ENCODE measurements at places on chromosomes 3 and 15.

GRCh38 chr3:53478166-53478830, 16.1 kb upstream of the CACNA1D start:
- DNase-seq = no peak

DNA sequence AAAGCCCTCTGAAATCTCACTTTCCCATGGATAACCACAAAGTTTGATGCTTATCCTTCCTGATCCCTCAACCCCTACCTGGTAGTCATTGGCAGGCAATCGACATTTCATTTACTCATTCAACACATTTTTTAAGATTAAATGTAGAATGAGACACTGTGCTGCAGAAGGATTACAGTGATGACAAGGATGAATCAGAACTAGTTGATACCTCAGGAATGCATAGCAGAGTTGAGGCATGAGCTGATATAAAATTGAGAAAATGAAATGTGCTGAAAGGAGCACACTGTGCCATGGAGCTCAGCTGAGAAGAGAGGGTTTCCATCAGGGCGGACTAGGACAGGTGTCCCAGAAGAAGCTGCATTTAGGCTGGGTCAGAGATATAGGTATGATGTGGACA, 48.9 kb upstream of the ACTL6A start:
- DNase-seq = no peak

DNA sequence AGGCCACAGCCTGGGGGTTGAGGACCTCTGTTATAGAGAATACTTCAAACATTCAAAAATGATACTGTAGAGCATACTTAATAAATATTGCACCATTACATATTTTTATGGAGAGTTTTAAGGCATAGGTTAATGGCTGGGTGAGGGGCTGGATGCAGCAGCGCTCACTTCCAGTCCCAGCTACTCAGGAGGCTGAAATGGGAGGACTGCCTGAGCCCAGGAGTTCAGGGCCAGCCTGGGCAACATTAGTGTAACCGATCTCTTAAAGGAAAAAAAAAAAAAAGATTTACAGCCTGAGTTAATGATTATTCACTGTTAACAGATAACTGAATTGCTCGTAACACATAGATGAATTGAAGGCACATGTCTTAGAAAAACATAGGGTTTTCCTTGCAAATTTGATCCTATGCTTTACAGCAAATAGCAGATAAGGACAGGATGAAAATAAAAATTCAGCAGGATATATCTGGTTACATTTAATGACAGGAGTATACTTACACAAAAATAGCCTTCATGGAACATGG, 282.9 kb downstream of the TBC1D5 start:
- DNase-seq = no peak

DNA sequence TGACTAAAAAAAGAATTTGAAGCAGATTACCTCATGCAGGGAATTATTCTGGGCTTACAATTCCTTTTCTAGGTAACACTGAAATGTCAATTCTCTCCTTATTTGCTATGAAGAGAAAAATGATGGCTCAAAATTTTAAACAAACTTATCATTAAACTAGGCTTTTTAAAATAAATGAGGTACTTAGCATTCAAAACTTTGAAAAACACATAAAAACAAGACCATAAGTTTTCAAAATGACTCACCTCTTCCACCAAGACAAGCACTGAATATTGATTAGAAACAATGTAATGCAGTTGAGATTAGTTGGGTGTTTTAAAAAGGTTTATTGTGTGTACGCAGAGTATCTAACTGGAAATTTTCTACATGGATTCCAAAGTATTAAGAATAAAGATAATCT, 154.6 kb downstream of the ADAM10 start:
- no peak for DNase-seq

GRCh38 chr15:39426552-39427532, 154.0 kb upstream of the THBS1 start:
- DNase-seq = peak; percentile 63

DNA sequence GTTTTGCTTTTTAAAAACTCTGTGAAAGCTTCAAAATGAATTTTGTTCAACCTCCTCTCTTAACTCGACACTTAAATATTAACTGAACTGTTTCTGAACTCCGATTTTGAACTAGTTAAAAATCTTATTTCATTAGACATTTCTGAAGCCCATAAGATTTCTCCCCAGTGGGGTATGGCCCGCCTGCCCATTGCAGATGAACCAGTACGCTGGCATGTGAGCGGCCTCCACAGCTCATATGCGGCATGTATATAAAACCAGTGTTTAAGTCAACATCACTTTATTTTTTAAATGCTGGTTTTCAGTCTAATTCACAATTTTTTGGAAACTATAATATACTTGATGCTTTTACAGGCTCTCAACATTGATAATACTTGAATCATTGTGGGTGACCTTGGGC, 50.2 kb downstream of the CPN2 start:
- no peak for DNase-seq

DNA sequence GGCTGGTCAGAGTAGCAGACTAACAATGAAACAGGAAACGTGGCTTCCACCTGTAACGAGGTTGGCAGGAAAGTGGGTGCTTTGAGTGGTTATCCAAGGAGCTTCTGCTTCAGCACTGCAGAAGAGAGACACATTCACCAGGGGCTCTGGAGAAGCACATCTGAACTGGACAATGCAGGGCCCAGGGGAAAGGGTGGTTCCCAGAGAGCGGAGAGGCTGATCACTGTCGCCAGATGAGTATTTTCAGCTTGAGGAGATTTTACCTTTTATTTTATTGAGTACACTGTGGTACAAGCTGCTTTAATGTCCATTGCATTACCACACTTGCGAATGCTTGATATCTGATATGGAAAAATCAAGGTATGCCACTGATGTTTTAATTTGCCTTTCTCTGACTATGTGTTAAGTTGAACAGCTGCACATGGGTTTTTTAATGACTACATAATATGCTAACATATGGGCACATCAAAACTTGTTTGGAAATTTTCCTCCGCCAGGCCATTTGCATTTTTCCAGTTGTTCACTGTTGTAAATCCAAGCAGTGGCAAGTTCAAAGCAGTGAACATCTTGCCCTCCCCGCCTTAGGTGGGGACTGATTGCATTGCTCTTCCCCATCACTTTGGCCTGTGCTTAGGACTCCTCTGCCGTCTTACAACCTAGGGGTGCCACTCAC, 52.1 kb downstream of the LRTM1 start:
- DNase-seq = no peak

- DNase-seq = no peak
Observed at GRCh38 chr3:13792512-13793371, 87.1 kb downstream of the WNT7A start.

DNA sequence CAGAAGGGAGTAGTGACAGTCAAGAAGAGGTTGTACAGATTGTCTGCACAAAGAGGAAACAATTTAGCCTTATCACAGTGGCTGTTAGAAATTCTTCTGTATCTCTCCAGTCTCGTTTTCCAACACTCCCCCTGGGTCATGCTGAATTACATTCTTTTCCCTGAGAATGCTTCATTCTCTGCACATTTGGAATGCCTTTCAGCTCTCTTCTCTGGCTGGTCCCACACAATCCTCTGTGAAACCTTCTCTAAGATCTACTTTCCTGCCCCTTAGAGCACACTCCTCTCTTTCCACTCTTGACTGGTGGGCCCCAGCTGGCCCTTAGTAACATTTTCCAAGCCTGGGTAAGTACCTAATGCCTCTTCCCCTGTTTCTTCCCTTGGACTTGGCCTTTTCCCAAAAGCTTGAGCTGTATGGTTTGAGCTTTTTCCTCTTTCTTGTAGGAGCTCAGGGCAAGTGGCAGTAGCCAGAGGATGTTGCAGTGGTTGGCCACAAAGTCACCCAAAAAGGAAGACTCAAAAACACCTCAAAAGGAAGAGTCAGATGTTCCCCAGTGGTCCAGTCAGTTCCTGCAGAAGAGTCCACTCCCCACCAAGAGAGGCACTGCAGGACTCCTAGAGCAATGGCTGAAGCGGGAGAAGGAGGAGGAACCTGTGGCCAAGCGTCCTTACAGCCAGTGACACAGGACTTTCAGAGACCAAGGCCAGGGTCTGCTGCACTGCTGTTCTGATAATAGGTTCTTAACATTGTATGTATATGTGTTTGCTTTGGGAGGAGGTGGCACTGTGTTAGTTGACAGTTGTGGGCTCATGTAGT, 25.7 kb downstream of the HMCES start:
- DNase-seq = no peak

DNA sequence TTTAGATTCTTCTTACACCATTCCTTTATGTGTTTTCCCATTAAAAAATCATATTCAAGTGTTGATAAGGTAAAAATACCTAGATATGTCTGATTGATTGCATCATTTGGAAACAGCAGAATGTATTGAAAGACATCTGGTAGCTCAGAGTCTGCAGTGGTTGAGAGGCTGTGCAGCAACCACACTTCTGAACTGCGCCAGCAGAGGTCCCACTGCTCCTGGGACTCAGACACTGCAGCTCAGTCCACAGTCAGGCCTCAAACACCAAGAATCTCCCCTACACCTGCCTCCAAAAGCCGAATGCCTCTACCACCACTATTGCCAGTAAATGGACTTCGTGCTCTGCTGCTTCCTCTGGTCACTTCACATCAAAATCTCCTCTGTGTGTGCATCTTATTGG, 176.9 kb upstream of the LMCD1 start:
- DNase-seq = no peak

GRCh38 chr3:161854232-161854771, 357.7 kb downstream of the OTOL1 start:
- peak; percentile 66 for DNase-seq

DNA sequence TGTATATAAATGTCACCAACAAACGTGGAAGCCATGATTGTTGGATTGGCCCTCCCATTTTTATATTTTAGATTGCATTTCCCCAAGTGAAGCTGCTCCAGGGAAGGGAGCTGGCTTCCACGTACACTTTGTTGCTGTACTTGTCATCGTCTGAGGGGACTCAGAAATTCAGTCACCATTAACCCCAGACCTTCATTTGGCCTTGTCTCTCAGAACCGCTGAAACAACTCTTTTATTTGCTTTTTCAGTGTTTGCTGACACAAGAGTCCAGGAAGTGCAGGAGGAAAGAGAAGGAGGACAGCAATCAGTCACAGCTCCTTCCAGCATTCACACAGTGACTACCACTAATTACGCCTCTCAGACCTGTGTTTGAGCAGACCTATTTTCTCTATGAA, 276.5 kb downstream of the TBL1XR1 start:
- peak; percentile 95 for DNase-seq

GRCh38 chr3:122944671-122945161, 82.8 kb downstream of the SEMA5B start:
- no peak for DNase-seq

DNA sequence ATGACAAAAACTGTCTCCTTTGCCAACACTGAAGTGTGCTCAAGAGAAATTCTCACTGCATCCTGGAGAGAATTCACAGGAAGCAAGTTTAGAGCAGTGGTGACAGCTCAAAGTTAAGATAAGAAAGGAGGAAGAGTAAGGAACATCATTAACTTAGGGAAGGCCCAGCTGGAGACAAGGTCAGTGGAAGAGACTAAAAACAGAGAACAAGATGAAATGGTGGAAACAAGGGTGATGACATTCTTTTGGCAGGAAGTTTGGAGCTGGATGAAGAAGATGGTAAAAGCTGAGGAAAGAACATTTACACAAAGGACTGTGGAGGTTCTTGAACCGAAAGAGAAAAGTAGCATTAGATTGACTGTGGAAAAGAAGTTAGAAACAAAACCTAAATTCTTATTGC, 6.7 kb upstream of the SUCLG2 start:
- DNase-seq = no peak

DNA sequence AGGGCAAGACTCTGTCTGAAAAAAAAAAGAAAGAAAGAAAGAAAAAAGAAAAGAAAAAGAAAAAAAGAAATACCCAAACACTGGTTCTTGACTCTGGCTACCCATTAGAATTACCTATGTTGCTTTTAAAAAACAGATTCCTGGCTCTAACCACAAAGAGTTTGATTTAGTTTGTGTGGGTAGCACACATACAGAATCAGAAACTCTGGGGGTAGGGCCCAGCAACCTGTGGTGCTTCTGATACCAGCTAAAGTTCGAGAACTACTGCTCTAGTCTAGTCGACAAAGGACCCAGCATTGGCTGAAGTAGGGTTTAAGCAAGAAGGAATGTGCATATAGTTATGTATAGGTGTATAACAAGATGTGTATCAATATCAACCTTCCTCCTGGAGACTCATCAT, 392.7 kb downstream of the EFHB start:
- no peak for DNase-seq

- peak; percentile 77 for DNase-seq
Observed at GRCh38 chr3:124429129-124429815, 301.0 kb upstream of the UMPS start.

GRCh38 chr3:162678941-162679340, 1182.3 kb downstream of the OTOL1 start:
- DNase-seq = no peak

DNA sequence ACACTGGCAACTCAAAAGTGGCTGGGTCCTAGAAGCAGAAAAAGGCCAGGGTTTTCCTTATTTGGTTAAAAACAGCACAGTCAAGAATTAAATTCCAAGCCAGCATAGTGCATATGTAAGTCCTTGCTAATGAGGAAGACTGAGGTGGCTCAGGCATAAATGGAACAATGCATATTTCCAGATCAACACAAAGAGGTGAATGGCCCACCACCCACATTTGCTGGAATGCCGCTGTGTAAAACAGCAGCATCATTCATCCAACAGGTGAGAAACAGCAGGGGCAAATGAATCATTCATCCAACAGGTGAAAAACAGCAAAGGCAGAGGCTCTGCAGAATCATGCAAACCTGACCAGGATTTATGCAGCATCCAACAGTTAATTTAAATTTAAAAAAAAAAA, 32.9 kb downstream of the GPR176 start:
- DNase-seq = peak; percentile 9

DNA sequence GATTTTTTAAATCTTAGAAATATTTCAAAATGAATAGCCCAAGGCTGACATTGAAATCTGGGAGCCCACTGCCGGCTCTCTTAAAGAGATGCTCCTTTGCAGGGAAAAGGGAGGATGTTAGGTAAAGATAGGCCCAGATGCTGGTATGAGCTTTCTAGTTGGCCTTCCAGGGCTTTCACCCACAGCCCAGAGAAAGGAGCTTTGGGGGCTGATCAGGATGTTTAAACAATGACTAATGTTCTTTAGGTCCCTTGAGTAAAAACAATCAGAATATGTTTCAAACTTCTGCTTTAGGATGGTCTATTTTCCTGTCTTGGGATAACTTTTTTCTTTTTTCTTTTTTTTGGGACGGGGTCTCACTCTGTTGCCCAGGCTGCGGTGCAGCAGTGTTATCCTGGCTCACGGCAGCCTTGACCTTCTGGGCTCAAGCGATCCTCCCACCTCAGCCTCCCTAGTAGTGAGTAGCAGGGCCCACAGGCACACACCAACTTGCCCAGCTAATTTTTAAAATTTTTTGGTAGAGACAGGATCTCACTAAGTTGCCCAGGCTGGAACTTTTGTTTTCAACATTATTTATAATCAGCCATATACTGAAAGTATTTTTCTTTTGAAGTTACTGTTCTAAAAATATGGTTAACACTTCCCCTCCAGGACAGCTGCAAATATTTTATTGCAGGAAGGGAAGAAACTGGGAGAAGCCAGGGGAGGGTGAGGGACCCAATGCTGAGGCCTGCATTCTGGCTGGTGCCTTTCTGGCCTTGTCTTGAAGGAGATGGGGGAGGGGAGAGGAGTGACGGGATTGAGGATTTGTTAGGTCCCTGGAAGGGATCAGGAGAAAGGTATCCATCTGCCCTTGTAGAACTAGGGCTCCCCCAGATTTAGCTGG, 70.1 kb downstream of the TRAK1 start:
- DNase-seq = no peak
